ENCODE measurements at places on chromosomes 4 and X.

GRCh38 chr4:88144866-88145300 lies 13.6 kb downstream of the ABCG2 start:
- DNase-seq, result no peak

DNA sequence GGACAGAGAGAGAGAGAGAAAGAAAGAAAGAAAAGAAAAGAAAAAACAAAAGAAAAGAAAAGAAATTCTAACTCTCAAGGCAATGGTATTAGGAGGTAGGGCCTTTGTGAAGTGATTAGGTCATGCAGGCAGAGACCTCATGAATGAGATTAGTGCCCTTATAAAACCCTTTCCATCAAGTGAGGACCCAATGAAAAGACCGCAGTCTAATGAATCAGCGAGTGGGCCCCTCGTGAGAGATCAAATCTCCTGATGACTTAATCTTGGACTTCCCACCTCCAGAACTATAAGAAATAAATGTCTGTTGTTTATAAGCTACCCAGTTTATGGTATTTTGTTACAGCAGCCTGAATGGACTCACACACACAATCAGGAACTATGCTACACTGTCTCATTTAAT lies 16.9 kb downstream of the AASDH start:
- no peak for DNase-seq

DNA sequence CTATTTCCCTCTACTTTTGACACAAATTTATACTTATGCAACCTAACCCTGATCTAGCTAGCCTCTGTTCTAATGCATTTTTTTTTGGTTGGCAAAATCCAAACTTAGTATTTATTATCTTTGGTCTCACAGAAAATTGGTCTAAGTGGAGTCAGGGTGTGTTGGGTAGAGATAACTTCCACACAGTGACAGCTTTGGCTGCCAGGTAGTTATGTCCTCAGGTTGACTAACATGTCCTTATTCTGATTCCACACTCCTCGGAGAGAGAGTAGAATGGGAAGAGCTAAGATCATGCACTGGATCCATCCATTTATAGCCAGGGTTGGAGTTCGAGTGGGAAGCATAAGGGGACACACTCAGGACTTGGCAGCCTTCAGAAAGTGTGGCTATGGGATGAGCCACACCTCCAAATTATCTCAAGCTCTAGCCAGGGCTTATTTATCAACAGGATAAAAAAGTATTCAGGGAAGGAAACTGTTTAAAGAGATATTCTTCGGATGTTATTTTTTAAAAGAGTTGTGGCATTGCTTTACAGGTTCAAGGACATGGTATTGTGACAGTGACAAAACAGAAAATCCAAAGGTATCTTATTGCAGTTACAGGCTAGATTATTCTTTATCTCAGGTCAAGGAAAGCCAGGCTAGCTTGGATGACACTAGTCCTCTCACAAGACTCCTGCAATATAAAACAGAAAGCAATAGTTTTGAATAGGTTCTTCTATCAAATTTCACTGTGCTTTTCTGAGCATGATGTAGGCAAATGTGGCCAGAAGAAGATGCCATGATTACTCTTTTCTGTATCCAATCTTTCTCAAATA lies 51.5 kb downstream of the NPY1R start:
- DNase-seq, result no peak

- DNase-seq, result no peak
These were observed 30.4 kb downstream of the SULT1B1 start for GRCh38 chr4:69730002-69730401.

- DNase-seq, result no peak
These were observed 903.4 kb downstream of the RAB28 start for GRCh38 chr4:12580787-12581186.
